ENCODE measurements at places on chromosomes 1 and 21.

DNA sequence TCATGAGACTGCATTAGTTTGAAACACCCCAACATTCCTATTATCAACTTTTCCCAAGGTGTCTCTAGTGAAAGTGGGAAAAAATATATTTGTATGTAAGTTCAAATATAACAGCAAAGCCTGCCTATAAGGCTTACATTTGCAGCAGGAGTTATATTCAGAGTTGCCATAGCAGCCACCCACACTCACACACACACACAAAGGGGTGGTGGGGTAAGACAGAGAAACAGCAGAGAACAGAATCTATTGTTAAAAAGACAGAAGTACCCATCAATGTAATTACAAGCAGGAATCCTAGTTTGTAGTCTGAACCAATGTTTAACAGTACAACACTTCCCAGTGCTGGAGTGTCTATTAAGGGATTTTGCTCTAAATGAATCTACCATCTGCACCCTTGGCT lies 55.0 kb downstream of the PLPPR5 start:
- DNase-seq, result no peak

- no peak for DNase-seq
Observed at GRCh38 chr1:95534985-95535384, 301.0 kb downstream of the RWDD3 start.

DNA sequence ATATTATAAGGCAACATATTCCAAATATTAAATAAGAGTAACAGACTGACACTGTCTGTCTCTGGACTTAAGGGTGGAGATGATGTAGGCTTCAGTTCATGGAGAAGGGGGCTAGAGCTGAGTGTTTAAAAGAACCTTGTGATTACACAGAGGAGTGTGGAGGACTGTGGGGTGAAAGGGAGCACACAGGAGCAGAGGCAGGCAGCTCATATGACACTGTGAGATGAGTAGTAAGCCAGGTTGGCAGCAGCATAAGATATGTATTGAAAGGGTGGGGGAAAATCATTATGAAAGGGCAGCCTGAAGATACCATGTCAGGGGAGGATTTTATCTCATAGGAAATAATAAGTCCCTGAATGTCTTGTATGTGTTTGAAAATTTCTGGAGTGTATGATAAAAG lies 104.5 kb downstream of the AK5 start:
- DNase-seq, result no peak

DNA sequence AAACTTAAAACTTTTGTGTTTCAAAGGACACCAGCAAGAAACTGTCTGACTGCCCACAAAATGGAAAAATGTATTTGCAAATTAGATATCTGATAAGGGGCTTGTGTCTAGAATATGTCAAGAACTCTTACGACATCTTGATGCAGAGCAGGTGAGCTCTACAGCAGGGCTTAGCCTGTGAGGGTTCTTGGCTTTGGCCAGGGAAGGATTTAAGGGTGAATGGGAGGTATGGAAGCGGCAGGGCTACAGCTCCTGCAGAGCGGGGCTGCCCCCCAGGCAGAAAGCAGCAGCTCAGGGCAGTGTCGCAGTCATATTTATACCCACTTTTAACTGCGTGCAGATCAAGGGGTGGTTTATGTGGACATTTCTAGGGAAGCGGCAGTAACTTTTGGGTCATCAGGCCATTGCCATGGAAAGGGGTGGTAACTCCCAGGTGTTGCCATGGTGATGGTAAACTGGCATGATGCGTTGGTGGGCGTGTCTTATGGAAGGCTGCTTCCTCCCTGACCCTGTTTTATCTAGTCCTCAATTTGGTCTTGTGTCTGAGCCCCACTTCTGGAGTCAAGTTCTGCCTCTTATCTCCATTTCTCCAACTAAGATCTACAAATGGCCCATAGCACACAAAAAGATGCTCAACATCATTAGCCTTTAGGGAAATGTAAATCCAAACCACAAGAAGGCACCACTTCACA lies 23.2 kb downstream of the MORN1 start:
- DNase-seq, result no peak
